Umbilical cord (tissue), 2 donors: ENCODE measurements at places on chromosomes 5 and 9.

GRCh38 chr5:72301557-72301956 is 18.5 kb downstream of the MRPS27 start:
- DNase-seq, result no peak

GRCh38 chr5:15350614-15351013 is 149.4 kb upstream of the FBXL7 start:
- DNase-seq, result no peak

DNA sequence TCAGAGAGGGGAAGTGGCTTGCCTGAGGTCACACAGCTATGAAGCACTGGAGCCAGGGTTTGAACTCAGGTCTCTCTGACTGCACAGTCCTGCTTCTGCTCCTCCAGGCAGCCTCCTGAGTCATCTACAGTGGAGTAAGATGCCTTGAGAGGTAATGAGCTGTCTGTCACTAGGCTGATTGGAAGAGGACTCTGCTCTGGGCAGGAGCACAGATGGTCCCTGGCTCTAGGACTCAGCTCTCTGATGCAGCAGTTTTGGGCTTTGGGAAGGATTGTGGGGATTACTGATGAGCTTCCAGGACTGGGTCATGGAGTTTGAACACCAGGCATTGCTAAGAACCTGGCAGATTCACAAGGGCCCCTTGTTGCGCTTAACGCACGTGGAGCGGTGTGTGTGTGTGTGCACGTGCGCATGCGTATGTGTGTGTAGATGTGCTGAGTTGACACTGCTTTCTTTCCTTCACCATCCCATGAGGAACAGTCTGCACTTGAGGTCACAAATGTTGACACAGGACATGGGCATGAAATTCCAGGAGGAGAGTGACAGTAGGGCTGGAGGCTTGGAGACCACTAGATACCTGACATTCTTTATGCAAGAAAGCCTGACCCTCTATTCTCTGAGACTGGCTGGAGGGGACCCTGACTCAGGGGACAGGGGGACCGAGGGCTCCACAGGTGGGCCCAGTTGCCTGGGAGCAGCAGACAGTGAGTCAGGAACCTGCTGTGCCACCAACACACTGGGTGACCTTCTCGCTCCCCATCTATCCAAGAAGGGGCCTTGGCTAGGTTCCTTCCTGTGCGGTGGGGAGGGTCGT is 170.5 kb downstream of the RGS3 start:
- peak; percentile 94 for DNase-seq

DNA sequence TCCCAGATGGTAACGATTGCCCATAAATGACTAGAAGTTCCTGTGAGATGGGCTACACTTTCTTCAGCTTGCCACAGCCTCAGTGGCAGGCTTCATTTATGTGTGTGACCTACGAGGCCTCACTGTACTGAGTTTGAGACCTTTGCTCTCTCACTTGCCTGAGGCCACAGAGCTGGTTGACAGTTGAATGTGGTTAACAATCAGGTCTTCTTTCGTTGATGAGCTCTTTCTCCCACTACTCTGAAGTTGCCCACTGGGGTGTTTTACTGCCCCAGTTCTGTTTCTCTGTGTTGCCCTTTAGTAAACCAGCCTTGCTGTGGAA is 70.5 kb downstream of the CYFIP2 start:
- DNase-seq, result no peak
